ENCODE measurements at places on chromosomes 12 and 14.

GRCh38 chr12:1384910-1385309 is 209.5 kb downstream of the FBXL14 start:
- no peak for DNase-seq

DNA sequence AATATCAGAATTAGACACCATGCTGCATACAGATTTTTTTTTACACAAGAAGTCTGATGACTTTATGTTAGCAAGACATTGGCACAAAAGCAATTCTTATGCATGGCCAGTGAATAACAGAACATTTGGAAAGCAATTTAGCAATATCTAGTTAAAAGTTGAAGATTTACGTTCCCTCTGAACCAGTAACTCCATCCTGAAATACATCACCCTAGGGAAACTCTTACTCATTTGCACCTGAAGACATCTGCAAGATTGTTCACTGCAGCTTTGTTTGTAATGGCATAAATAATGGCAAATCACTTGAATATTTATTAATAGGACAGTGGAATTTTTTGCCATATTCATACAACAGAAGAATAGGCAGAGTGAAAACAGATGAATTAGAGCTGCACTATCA is 670.0 kb upstream of the NOVA1 start:
- no peak for DNase-seq

- DNase-seq, result no peak
These were observed 31.1 kb upstream of the BEGAIN start for GRCh38 chr14:100618318-100618693.

GRCh38 chr12:83434600-83434999 is 747.9 kb downstream of the TMTC2 start:
- DNase-seq, result no peak

GRCh38 chr14:101234999-101235334 is 326.3 kb upstream of the DIO3 start:
- no peak for DNase-seq

GRCh38 chr12:42469355-42470175 is 120.0 kb downstream of the PRICKLE1 start:
- DNase-seq, result no peak

GRCh38 chr12:95002754-95003153 is 743 bp downstream of the NDUFA12 start:
- no peak for DNase-seq

- no peak for DNase-seq
These were observed 661.7 kb downstream of the VRK1 start for GRCh38 chr14:97458661-97459579.

DNA sequence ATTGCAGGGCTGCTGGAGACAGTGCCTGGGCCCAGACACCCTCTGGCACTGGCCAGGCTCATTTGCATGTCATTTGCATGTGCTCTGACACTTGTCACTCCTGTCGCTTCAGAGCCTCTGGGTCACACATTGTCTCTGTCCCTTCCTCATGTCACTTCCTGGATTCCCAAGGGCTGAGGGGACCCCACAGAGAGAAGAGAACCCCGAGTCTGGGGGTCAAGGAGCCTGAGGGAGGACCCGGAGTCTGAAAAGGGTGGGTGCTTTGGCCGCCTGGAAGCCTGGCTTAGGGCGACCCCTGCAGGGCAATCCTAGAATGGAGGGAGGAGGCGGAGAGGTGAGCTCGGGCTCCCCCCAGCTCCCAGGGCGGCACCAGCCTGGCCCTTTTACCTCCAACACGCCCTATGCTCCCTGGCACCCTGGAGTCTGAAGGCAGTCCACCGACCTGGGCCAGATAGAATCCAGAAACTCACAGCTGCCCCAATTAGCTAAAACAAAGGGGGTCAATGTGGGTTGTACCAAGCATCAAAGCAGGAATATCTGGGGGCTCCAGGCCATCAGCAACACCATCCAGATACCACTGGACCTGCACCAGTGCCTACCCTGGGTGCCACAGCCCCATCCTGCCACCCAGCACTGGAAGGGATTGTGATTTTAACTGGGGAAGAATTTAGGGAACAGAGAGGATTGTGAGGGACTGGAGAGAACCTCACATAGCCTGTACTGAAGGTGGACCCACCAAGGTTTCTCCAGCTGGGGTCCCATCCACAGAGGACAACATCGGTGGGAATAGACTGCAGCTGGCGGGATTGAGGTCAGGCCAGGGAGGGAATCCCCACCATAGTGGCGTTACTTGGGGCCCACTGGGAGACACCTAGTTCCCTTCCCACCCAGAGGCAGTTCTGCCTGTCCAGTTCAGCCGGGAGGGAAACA is 21.8 kb upstream of the KRT78 start:
- DNase-seq, result no peak

DNA sequence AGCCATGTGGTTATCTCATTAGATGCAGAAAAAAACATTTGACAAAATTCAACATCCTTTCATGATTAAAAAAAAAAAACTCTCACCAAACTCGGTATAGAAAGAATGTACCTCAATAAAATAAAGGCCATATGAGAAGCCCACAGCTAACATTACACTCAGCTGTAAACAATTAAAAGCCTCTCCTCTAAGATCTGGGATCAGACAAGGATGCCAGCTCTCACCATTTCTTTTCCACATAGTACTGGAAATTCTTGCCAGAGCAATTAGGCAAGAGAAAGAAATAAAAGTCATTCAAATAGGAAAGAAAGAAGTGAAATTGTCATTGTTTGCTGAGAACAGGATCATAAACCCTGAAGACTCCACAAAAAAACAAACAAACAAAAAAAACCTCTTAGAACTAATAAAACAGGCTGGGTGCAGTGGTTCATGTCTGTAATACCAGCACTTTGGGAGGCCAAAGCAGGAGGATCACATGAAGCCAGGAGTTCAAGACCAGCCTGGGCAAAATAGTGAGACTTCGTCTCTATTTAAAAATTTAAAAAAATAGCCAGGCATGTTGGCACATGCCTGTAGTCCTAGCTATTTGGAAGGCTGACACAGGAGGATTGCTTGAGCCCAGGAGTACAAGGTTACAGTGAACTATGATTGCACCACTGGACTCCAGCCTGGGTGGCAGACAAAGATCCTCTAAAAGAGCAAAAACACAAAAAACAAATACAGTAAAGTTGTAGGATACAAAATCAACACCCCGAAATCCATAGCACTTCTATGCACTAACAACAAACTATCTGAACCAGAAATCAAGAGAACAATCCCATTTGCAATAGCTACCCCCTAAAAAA is 114.4 kb downstream of the FOXA1 start:
- no peak for DNase-seq

- DNase-seq, result no peak
These were observed 236.9 kb downstream of the PAWR start for GRCh38 chr12:79453820-79454219.

DNA sequence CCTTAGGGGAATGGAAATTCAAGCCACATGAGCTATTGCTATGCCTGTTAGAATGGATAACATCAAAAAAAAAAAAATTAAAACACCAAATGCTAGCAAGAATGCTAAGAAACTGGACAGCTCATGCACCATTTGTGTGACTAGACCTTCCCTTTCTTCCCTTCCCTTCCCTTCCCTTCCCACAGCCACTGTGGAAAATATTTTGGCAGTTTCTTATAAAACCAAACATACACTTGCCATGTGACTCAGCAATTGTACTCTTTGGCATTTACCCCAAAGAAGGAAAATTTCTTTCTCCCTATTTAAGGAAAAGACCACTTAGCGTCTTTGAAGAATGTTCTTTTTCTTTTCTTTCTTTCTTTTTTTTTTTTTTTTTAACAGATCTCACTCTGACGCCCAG is 49.1 kb upstream of the FKBP4 start:
- DNase-seq, result no peak

- DNase-seq, result no peak
These were observed 16.0 kb upstream of the KRT86 start for GRCh38 chr12:52258335-52258901.

GRCh38 chr12:64877363-64878004 is 53.0 kb downstream of the TBC1D30 start:
- no peak for DNase-seq

DNA sequence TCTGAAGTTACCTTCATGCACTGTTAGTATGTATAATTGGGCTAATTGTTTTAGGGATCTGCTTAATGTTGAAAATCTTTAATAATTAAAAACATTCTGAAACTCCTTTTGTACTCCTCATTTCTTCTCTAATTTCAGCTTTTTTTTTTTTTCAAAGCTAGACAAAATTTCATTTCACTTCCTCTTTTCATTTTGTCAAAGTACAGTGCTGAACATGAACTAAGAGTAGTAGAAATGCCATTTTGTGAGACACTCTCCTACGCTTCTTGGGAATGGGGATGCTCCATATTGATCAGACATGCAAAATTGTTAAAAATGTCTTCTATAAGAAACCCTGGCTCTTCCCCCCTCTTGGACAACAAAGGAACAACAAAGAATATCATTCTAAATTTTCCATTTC is 1.7 kb downstream of the ABCD2 start:
- DNase-seq, result no peak

- no peak for DNase-seq
These were observed 12.7 kb upstream of the MBIP start for GRCh38 chr14:36333119-36333518.

- DNase-seq, result peak; percentile 49
These were observed 44.7 kb upstream of the ATP23 start for GRCh38 chr12:57896434-57897201.

- DNase-seq, result no peak
These were observed 113.2 kb upstream of the MED13L start for GRCh38 chr12:116390401-116391335.

DNA sequence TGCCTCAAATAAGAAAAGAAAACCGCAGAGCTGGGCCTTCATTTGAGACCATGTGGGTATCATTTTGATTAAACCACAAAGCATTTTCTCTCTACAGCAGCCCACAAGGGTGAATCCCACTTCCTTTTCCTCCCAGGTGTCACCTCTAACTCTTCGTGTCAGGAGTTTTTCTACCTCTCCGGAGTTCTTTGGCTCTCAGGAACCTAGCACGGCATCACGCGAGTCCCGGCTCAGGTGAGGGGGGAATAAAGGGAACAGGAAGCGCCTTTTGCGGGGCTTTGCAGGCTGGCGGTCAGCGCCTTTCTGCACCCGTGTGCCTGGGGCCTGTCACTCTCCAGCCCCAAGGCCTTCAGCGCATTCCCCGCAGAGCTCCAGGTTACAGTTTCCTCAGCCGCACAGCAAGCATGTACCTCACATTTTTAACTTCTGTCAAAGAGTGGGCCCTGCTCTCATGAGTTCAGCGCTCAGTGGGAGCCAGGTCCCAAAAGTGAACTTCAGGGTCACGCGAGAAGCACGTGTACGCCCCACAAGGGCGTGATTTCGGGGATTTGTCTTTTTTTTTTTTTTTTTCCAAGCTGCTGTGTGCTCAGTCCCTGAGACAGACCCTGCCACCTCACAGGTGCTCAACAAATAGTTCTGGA is 740 bp upstream of the PRPF40B start:
- DNase-seq, result no peak

- DNase-seq, result peak; percentile 70
These were observed at the start of gene BLTP3B for GRCh38 chr12:100142851-100143559. Gene BLTP3B (minus strand): TSS chr12:100142874. CDS start chr12:100142635, 239 bp downstream.

GRCh38 chr12:49190974-49191373 is 2.1 kb upstream of the TUBA1A start:
- DNase-seq, result no peak

DNA sequence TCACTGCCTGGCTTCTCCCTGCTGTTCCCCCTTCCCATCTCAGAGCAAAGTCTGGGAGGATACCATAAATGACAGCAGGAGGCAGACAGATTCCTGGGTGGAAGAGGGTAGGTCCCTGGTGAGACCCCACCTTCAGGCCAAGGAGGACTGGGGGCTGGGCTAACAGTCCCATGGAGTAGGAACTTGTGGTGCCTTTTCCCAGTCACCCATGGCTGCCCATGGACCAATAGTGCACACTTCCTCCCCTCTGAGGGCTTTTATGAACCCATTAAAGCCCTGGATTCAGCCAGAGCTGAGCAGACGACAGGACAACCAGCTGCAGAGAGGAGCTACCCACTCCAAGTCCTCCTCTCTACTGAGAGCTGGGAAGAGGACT is 36.6 kb upstream of the OR5AU1 start:
- no peak for DNase-seq

DNA sequence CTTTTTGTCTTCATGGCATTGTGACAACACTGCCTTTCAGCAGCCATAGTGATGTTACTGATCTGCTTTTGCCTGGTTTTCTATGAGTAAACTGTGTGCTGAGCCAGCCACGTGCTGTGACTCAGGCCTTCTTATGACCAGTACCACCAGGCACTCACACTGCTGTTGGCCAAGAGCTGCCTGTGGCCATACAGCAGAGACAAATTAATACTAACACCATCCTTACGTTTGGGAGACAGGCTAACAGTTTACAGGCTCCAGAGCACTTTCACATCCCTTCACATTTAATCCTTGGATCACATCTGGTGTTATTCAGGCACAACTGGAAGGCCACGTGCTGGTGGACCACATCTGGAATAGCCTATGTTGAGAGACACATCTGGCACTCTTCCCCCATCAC is 377.9 kb downstream of the CCDC91 start:
- no peak for DNase-seq

- no peak for DNase-seq
These were observed 392.5 kb upstream of the RGS6 start for GRCh38 chr14:71539650-71540285.

- DNase-seq, result no peak
These were observed 9.1 kb downstream of the FAM181A start for GRCh38 chr14:93936245-93936644.

DNA sequence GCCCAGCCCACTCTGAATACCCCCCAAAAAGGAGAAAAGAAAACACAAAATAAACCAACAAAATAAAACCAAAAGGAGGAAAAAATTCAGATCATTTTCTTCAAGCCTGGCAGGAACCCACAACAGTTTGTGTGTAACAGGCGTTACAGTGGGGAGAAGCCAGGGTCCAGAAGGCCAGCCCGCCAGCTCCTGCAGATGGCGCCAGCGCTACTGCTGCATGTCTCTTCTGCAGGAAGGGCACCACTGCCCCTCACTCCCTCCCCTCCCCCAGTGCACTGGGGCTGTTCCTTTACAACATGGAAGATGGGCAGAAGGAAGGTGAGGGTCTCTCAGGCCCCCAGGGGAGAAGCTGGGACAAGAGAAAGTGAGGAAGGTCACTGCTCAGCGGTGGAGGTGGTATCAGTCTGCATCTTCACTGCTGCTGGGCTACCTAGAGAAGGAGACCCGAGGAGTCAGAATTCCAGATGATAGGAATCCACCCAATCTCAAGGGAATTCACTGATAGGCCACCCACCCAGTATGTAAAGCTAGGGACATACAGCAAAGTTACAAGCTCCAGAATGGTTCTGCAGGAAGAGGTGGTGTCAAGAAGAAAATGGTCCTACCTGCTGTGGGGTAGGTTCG is 2.3 kb upstream of the NOP2 start:
- DNase-seq, result peak; percentile 42

DNA sequence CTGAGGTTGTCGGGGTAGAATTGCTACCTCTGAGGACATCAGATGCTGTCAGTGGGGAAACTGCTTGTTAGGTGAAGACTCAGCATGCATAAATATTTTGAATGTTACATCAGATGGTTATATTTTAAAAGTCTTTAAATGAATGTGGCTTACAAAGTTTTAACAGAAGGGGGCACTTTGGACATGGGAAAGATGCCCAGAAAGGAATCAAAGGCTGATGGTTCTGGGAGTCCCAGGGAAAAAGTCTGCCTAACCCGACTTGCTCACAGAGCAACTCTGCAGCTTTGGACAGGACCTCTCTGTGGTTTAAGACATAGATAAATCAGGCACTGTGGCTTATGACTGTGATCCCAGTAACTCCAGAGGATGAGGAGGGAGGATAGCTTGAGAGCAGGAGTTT is 474.9 kb downstream of the ATP23 start:
- no peak for DNase-seq

- no peak for DNase-seq
These were observed 14.2 kb upstream of the MYO1A start for GRCh38 chr12:57063991-57064685.

GRCh38 chr12:51900323-51900889 is 6.9 kb upstream of the ACVRL1 start:
- DNase-seq, result no peak

All from NCI-H1930 (cell line).